ENCODE measurements at places on chromosomes 2 and 18.

DNA sequence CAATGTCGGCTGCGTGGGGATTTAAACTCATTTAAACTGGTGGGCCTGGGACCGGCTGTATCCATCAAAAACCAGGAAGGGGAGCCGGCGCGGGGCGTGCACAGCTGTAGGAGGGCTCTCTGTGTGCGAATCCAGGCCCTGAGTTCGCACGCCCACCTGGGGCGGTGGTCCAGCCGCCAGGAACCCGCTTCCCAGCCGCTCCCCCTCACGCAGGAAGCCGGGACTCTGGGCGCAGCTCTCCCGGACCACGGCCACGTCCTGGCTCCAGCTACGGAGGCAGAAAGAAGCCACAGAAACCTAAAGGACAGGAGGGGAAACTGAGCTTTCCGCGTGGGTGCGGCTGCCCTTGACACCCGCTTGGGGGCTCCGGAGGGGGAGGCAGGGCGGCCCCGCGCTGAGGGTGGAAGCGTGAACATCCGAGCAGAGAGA is 80.6 kb downstream of the GFPT1 start:
- DNase-seq = no peak

- no peak for DNase-seq
These were observed 589.6 kb upstream of the FAM98A start for GRCh38 chr2:34188464-34189303.

- no peak for DNase-seq
These were observed 216.8 kb downstream of the UBE2E3 start for GRCh38 chr2:181197140-181197760.

GRCh38 chr2:2831633-2832032 is 500.6 kb upstream of the MYT1L start:
- no peak for DNase-seq

DNA sequence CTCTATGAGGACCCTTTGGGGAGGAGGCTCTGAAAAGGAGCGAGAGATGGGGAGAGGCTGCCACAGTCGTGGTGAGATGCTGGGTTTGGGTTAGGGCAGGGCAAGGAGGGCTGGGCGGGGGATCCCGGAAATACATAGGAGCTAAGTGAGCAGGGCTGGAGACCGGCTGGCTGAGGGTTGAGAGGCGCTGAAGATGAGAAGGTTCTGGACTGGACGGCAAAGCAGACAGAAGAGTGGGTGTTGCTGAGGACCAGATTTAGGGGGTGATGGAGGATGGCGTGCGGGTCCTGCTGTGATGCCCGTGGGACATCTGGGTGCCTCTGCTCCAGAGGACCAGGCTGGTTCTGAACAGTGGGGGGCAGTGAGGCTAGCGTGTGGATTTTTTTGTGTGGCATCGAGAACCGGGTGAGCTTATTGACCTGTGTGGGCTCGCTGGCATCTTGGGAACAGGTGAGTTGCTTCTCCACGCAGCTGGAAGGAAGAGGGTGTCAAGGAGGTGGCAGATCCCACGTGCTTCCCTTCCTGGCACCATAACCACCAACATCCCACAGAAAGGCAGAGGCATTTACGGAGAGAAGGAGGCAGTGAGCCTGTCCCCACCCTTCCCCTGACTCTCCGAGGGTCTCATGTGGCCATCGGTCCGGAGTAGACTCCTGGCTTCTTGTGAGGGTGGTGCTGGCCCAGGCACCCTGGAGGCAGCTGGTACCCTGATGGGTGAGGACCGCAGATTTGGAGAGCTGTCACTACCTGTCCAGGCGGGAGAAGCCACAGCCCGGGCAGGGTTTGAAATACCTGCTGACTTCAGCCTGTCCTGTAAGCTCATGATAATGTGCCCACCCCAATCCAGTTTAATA is 70.3 kb downstream of the ASB1 start:
- DNase-seq = no peak

- DNase-seq = no peak
These were observed 196.5 kb downstream of the HDAC4 start for GRCh38 chr2:239204136-239204875.

GRCh38 chr2:143607231-143608062 is 478.2 kb downstream of the ARHGAP15 start:
- no peak for DNase-seq

- DNase-seq = no peak
These were observed 19.7 kb downstream of the EVA1A start for GRCh38 chr2:75540994-75541393.

- no peak for DNase-seq
These were observed 266.3 kb upstream of the LYPD1 start for GRCh38 chr2:132936261-132936660.

DNA sequence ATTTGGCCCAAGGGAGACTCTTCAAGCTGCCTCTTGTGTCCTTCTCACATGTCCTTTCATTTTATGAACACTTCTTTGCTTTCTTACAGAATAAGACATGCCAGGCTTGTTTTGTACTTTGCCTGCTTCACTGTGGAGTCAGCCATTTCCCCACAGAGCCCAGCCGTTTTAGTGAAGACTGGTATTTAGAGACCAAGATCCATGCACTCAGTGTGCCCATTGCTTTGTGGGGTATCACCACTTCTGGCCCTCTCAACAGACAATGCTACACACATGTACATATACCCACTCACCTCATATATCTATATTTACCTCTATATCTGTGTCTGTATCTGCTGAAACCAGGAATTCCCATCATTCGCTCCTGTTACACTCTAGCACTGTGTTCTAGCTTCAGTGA is 74.1 kb downstream of the FARP2 start:
- no peak for DNase-seq

GRCh38 chr2:214410918-214411554 is at the start of gene VWC2L:
Gene VWC2L (plus strand): TSS chr2:214411054. CDS start chr2:214414194, 3,140 bp downstream.
- peak; percentile 5 for DNase-seq

- no peak for DNase-seq
These were observed 85.8 kb downstream of the SH3RF3 start for GRCh38 chr2:109214651-109215371.

DNA sequence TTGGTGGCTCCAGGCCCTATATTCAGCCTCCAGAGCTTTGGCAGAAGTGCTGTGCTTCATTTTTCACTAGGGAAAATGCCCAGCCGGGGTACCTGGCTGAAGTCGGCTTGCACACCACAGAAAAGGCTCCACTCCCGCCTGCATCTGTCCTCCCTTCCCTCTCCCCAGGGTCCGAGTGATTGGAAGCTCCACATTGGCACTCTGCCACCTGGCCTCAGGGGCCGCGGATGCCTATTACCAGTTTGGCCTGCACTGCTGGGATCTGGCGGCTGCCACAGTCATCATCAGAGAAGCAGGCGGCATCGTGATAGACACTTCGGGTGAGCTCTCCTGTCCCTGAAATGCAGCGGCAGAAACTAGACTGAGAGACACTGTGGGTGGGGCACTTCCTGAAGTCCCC is 47.4 kb downstream of the IMPA2 start:
- no peak for DNase-seq

DNA sequence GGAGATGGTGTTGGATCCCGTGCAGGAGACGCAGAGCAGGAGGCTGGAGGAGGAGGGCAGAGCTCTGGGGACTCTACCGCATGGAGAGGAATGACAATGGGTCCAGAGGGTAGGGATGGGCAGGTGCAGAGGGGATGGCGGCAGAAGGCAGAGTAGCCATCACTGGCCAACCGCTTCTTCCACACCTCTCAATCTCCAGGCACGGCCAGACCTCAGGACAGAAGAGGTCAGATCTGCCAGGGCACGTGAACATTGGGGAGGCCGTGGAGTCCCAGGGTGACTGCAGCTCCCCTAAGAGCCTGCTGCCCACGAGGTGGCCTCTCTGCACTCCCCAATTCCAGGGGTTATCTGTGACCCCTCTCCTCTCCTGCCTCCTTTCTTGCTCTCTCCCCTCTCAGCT is 162.7 kb upstream of the HDAC4 start:
- DNase-seq = no peak

DNA sequence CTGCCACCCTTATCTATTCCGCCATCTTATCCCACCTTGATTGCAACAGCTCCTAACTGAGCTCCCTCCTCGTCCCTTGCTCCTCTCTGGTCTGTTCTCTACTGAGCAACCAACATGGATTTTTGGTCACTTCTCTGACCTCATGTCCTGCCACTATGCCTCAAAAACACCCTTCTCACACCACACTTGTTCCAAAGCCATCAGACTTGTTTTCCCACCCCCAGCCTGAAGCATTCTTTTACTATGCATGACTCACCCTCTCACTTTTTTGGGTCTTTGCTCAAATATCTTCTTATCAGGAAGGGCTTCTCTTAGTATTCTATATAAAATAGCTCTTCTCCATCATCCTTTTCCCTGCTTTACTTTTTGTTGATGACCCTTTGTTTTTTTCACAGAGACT is 2.7 kb upstream of the FAM237A start:
- DNase-seq = no peak

- no peak for DNase-seq
These were observed 43.7 kb downstream of the MYO3B start for GRCh38 chr2:170221317-170222288.

GRCh38 chr2:39455826-39456225 is 18.7 kb upstream of the MAP4K3 start:
- no peak for DNase-seq

DNA sequence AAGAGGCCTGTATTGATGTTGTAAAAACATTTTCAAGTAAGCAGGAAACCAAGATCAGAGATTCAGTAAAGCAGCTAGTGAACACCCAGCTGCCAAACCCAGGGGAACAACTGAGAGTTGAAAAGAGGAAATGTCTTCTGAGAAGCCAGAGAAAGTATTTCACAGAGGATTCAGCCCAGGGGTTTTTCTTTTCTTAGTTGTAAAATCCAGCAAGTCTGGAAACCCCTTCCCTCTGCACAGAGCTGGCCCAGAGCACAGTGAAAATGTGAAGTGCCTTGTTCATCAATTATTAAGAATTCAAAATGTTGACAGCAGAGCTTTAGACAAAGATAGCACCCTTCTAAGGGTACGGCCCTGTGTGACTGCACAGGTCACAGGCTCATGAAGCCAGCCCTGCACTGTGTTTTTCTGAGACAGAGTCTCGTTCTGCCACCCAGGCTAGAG is 28.4 kb downstream of the AFF3 start:
- DNase-seq = no peak

DNA sequence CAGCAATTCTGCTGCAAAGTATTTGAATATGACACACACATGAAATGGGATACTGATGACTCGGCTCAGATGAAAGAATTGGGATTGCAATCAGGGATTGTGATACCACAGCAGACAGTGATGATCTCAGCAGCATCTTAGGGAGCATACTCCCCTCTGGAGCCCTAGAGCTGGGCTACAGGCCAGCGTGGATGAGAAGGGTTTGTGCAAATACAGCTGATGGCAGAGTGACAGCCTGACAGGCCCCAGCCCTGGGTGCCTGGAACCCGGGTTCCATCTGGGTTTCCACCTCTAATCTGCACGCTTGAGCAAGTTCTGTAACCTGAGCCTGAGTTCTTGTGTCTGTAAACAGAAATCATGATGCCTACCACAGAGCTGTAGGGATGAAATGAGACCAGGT is 418.0 kb downstream of the LRATD1 start:
- no peak for DNase-seq

DNA sequence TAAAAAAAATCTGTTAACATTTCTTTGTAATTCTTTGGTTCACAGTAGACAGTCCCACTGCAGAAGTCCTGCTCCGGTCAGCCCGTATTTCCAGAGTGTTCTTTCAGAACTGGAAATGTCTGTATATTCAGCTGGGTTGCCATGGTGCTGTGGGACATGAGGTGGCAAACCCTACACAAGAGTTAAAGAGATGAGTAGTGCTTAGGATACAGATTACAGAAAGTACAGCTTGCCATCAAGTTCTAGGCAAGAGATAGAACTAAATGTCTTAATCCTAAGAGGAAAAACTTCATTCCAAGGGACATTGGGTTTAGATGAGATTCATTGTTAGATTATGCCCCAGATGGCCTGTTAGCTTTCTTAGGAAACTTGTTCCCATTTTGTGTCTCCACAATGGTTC is 60.1 kb downstream of the FMNL2 start:
- no peak for DNase-seq
